ENCODE measurements at places on chromosomes 3 and 15.

- no peak for DNase-seq
Measured at GRCh38 chr3:60056404-60056803, 1006.6 kb upstream of the CFAP20DC start.

- no peak for DNase-seq
Measured at GRCh38 chr3:135740211-135740610, 225.3 kb upstream of the PPP2R3A start.

DNA sequence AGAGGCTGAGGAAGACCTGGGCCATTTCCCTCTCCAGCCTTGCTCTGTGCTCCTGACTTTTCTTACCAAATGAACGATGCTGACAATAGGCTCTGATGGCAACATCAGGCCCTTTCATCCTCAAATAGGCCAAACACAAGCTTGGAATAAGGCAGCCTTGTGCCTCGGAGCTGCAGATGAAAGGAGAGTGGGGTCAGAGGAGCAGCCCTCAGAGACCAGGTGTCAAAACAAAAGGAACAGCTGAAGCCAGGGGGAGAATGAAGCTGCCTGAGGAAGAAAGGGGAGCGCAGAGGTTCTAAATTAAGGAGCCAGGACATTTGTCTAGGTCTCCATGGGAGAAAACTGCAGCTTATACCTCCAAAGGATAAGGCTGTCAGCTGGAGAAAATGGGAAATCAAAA lies 5.1 kb downstream of the BFSP2 start:
- no peak for DNase-seq

GRCh38 chr3:34279901-34280300 lies 481.5 kb downstream of the PDCD6IP start:
- DNase-seq, result no peak

GRCh38 chr3:133928903-133929607 lies 33.4 kb upstream of the RAB6B start:
- DNase-seq, result no peak

Measured in AG04449 (cell line).